ENCODE measurements at places on chromosomes 6 and 20.

- no peak for DNase-seq
Measured at GRCh38 chr6:165571721-165572132, 91.3 kb downstream of the PDE10A start.

GRCh38 chr6:40743226-40743625 is 156.1 kb upstream of the LRFN2 start:
- no peak for DNase-seq

GRCh38 chr20:46060301-46060881 is 29.4 kb downstream of the NCOA5 start:
- no peak for DNase-seq

GRCh38 chr6:137020776-137021175 is 24.0 kb downstream of the IL20RA start:
- no peak for DNase-seq

- DNase-seq: no peak
Measured at GRCh38 chr6:31887173-31888007, 8.6 kb upstream of the SLC44A4 start.

DNA sequence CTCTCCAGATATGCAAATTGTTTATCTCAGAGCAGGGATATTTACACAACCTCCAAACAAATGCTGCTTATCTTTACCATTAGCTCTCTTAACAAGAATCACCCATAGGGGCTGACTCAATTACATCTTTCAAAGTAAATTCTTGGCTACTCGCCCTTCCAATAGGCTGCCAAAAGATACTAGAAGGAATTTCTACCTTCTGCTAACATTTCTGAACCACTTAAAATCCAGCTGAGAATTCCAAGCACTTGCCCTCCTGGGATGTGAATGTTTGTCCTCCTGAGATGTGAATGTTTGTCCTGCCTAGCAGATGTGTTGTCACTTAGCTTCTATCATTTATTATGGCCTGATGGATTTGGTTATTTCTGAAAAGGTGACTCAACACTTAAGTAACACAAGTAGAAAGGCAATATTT is 388.0 kb downstream of the GJA1 start:
- no peak for DNase-seq

GRCh38 chr6:167576050-167576741 is 250.5 kb upstream of the AFDN start:
- DNase-seq: no peak

DNA sequence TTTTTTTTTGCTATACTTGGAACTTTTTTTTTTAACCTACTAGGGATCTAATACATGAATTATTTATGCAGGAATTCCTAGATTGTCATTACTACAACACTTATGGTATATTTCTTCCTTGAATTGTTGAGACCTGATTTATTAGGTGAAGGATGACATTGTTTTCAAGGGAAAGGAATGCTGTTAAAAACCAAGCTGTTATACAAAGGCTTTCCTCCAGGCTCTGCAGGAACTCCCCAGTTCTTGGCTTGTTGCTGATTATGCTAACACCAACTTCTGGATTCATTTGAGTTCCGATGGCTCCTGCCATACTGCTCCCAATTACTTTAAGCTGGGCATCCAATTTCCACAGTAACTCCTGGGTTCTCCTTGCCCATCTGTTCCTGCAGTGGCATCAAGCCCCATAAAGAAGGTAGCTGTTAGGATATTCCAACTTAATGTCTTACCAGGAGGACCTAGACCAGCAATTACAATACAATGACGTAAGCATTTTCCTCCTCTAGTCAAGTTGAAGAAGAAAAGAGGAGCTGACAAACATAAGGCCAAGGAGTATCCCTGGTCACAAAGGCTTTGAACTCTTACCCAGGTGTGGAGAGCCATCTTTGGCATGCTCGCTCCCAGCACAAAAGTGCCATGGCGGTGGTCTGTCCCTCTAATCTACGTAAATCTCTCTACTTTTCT is 215.9 kb upstream of the AGPAT4 start:
- DNase-seq: no peak
